ENCODE measurements at places on chromosomes 1 and 21.

GRCh38 chr1:62325681-62326080 is 6.4 kb upstream of the KANK4 start:
- no peak for DNase-seq

GRCh38 chr1:100396651-100397050 is 44.3 kb downstream of the CDC14A start:
- DNase-seq: no peak

DNA sequence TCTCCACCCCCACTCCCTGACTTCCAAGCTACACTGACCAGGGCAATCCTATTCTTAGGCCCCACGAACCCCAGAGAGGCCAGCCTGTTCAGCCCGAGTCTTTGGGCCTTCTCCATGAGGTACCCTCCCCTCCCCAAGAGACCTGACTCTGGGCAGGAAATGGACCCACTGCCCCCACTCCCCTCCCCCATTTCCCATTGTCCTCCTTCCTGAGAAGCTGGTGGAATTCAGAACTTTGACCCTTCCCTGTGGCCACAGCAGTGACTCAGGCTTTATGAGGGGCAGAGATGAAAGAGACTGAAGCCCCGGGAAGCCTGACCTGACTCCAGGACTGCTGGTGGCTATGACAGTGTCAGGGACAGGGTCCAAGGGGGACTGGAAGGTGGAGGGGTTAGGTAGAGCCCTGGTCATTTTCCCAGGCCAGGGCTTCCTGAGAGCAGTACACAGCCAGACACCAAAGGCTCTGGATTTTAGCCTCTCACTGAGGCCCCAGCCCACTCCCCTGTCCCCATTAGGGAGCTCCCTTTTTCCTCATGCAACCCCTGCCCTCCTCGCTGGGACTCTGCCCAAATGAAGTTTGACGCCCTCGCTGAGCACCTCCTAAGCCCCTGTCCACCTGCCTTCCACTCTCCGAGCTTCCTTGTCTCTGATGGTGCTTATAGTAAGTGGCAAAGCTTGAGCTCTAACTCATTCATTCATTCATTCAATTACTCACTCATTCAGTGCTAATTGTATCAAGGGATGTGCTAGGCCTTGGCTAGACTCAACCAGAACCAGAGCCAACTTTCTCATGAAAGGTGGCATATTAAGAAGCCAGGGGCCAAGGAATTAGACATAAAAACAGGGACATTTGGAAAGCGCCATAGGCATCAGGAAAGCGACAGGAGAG is 3.0 kb downstream of the CRYBG2 start:
- DNase-seq: no peak

GRCh38 chr1:218565377-218565776 is 220.2 kb downstream of the TGFB2 start:
- DNase-seq: no peak

DNA sequence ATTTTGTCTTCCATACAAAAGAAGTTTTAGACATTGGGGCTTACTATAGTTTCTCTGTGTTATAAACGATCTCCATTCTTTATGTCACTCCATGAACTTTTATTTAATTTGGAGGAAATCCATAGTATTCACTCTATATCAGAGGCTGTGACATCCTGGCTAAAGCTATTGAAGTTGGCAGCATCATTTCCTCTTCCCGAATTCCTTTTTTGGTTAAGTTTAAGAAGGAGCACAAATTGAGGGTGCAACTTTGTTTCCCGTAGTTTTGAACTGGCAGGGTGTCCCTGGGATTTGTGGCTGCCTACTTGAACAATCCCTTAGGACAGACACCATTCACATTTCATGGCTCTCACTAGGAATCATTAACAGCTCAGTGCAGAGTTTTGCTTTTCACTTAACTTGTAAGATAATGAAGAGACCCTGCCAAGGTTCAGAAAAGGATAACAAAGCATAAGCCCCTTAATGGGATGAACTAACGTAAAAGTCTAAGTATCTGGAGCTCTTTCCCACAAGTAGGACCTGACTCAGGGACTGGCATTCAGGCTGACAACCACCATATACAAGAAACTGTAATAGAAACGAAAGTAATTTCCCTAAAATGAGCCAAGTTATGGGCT is 13.9 kb downstream of the S1PR1 start:
- no peak for DNase-seq

DNA sequence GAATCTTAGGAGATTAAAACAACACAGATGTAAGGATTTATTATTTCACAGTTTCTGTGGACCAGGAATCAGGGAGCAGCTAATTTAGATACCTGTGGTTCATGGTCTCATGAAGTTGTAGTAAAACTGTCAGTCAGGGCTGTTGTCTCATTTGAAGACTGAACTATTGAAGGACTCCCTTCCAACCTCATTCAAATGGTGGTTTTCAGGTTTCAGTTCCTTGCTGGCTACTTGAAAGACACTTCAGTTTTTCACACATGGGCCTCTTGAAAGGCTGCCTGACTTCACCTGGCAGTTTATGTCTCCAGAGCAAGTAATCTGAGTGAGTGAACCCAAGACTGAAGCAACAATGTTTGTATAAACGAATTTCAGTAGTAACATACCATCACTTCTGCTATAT is 915.9 kb downstream of the PLA2G4A start:
- no peak for DNase-seq

DNA sequence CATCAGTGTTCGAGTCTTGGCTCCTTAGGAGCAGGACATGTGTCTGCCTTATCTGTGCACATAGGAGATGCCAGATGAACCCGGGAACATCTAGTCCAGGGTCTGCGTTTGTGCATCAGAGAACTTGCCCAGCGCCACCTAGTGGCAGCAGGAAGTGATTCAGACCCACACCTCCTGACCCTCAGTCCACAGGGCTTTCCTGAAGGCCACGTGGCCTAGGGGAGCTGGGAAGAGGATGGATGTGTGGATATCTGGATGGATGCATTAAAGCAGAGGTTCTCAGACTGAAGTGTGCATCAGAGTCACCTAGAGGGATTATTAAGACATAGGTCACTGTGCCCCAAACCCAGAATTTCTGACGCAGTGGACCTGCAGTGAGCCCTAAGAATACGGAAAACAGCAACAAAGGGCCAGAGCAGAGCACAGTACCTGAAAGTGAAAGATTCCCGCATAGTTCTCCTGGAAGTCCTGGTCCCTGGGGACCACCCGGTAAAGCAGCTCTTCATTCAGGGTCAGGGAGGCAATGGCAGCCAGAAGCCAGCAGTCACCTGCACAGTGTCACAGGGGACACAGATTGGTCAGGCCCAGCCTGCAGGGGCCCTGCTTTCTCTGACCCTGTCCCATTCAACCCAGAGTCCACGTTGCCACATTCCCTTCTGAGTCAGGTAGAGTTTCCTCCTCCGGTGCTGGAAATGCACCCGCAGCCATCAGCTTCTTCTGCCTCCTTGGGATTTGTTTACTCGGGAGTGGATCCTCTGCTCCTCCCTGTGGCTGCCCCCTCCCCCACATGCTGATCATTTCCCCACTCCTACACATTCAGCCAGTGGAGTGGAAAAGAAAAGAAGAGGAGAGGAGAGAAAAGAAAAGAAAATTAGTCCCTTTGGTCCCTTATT is 37.0 kb downstream of the CAPN8 start:
- DNase-seq: peak; percentile 26

GRCh38 chr1:25799935-25800702 is at the start of gene SELENON:
SELENON (plus strand) TSS chr1:25800193; CDS start chr1:25800231, 38 bp downstream.
- DNase-seq: peak; percentile 62

- no peak for DNase-seq
Measured at GRCh38 chr1:19872190-19872589, 10.0 kb upstream of the OTUD3 start.

DNA sequence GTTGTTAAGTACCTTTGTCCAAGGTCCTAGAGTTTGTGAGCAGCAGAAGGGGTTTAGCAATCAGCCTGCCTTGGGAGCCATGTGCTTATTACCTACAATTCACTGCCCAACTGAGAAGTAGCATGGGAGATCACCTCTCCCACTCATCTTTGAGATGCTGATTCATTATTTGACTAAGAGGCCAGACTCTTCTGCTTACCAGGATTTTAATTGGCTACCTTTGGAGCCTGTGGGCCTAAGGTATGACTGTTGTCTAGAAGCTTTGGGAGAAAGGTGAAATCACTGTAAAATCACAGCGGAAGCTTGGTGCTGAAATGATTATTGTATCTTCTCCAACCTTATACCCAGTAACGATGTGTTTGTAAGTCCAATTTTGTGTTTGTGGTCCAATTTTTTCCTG is 213.4 kb downstream of the ST6GALNAC3 start:
- no peak for DNase-seq
